ENCODE measurements at places on chromosomes 4 and X.

DNA sequence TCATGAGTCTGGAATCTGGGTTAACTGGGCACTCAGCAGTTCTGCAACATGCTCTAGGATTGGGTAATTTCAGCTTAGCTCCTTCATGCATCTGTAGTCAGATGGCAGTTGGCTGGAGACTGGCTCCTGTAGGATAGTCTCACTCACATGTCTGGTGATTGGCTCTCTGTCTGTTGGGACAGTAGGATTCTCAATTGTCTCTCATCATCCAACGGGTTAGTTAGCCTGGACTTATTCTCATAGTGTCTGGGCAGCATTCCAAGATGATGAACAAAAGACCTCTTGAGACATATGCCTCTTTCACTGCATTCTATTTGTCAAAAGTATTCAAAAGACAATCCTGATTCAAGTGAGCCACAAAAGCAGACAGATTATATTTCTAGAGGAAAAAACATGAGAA, 795.6 kb upstream of the GALNTL6 start:
- no peak for DNase-seq

DNA sequence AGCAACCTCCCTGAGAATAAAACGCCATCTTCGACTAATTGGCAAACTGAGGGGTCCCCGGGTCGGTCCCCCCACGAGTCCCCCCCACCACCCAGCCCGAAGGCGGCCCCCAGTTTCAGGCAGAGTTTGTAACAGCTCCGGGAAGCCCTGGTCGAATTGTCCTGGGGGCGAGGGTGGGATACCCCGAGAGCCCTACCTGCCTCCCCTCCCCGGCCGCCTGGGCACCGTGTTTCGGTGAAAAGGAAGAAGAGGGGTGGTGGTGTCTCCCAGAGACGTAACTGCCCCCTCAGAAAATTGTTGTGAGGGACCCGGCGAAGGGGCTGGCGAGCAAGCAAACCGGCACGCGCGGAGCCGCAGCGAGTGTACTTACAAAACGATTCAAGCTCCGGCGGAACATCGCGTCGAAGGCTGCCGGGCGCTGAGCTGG, 1.2 kb downstream of the ATP11C start:
- DNase-seq = no peak

DNA sequence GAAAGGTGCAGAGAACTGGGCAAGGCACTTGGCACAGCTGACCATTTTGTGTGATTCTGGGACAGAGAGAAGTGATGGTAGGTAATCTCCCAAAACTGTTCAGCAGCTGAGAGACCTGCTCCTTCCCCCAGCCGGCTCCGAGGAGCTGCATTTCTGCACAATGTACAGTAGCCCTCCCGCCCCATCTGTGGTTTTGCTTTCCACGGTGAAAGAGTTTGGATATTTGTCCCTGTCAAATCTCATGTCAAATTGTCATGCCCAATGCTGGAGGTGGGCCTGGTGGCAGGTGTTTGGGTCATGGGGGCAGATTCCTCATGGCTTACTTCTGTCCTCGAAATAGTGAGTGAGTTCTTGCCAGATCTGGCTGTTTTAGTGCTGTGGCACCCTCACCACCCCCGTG, 90.5 kb upstream of the CD99 start:
- DNase-seq = no peak

DNA sequence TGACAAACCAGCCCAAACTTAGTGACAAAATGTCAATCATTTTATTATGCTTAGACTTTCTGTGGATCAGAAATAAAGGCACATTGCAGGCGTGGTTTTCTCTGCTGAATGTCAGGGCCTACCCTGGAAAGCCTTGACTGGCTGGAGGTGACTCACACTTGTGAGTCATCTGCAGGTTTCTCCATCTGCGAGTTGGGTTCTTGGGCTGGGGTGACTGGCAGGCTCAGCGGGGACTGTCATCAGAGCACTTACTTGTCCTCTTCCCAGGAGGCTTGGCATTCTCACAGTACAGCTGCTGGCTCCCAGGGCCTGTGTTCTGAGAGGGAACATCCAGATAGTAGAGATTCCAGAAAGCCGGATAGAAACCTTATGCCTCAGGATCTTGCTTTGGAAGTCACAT, 153.8 kb upstream of the AGA start:
- DNase-seq = no peak

GRCh38 chr4:36006226-36006625, 238.1 kb downstream of the ARAP2 start:
- DNase-seq = no peak

DNA sequence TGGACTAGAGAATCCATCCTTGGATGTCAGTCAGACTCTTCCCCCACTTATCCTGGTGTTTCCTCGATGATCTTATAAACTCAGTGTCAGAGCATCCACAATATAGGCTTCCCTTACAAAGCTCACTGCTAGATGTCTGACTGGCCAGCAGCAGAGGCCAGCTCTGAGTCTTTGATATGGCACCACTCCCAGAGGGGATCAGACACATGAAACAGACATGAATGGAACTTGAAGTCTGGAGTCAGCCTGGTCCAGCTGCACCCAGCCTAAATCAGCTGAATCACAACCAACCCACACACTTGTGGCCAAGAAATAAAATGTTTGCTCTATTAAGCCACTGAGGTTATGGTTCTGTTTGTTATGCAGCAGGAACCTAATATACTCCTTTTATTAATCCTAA, 129.6 kb upstream of the MED14 start:
- DNase-seq = no peak

DNA sequence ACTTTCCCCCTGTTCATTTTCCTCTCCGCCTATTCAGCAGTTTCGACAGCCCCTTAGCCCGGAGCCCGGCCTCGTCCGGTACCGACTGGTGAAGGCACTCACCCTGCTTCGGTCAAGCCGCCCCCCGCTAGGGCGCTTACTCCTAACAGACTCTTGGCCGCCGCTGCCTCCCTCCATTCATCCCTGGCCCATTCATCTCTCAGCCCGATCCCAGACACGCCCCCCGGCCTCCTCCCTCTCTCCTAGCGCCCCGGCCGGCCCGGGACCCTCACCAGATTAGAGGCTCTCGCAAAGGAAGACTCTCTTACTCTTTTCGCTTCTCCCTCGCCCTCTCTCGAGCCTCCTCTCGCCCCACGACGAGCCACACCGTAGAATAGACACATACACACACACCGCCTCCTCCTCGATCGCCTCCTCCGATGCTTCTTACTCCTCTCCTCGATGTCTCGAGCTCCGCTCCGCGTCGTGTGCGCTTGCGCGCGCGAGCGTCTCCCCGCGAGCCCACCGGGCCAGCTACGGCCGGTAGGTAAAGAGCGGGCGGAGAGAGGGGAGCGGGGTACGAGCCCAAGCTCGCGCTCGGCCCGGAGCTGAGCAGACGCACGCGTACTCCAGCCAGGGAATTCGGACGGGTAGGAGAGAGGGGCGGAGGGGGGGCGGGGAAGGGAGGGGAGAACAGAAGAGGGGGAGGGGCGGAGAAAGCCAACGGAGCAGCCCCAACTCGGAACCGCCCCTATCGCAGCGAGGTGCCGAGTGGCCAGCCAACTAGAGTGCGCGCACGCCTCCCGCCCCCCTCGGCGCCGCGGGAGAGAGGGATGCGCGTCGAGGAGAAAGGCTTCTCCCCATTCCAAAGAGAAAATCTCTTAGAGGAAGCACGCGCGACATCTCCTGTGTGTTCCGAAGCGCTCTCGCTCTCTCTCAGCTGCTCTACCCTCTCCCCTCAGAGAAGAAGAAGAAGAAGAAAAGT, at the start of gene WNK3:
WNK3 (minus strand) TSS at position 633 of the 964 bp plus-strand sequence.
- DNase-seq = peak; percentile 89

- DNase-seq = no peak
Observed at GRCh38 chrX:127302841-127303240, 483.3 kb downstream of the PRR32 start.

GRCh38 chrX:3811331-3812311, 98.2 kb upstream of the PRKX start:
- DNase-seq = peak; percentile 34

- DNase-seq = no peak
Observed at GRCh38 chr4:78691334-78691754, 84.8 kb upstream of the BMP2K start.

DNA sequence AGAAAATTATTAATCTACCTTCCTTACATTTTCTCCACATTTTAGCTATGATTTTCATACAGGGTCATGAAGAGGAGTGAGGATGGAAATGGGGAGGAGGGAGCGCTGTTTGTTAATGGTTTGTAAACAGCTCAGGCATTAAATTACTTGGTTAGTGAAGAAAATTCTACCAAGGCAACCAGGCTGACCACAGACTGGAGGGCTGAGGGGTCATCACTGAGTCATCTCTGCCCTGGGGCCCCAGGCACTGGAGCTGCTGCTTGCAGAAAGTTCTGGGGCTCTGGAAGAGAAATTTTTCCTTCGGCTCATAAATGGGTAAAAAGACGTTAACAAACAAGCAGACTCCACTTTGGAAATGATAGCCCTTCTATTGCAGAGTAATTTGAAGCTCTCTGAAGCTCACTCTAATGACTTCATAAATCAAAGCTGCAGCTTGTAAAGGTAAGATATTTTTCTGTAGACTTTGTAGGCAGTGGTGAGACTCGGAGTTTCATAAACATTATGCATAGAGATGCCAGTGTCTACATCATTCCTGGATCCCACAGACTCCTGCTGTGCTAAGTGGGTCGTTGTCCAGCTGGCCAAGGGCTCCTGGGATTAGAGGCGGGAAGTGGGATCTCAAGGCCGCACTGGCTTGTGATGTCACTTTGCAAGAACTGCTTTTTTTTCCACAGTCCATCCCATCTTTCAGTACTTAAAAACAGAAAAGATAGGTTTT, 159.6 kb downstream of the PTTG2 start:
- DNase-seq = no peak

DNA sequence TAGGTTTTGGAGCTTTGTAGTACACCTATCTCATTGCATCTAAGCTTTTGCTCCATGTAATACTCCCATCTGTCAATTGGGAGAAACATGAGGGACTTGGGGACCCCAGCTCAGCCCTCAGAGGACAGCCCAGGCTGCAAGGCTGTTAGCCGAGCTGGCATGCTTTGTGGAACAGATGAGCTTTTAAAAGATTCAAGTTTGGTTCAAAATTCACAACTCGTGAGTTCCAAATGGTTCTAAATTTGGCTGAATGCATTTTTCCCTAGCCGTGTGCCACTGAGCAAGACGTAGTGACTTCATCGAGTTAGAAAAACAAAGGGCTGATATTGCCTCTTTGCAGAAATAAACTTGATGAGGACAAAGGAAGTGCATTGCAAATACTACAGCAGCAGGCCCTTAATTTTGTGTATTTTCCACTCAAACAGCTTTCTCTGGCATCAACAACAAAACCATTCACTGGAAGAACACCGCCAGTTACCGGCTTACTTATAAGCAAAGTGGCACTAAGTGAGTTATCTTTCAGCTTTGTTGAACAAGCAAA, 165.0 kb upstream of the HS3ST1 start:
- no peak for DNase-seq

GRCh38 chrX:44228621-44229020, 114.9 kb downstream of the EFHC2 start:
- DNase-seq = no peak

DNA sequence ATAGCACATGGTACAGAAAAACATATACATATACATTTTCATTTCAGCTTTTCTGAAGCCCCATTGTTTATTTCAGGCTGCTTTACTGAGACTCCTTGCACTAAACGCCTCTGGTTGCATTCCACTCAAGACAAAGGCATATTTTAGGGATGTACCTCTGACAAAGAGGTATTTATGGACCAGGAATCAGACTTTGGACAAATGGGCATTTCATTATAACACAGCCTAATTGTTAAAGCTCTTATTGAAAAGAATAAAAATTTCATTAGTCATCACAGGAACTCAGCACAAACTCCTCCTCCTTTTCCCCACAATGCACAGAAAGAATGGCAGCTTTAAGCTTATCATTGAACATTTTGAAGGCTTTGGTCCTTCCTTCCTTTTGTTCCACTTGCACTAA, 62.9 kb upstream of the UGT8 start:
- no peak for DNase-seq

GRCh38 chr4:67500373-67500772, 44.9 kb downstream of the CENPC start:
- no peak for DNase-seq

GRCh38 chr4:81839347-81840042, 367.8 kb upstream of the RASGEF1B start:
- DNase-seq = no peak

- DNase-seq = no peak
Observed at GRCh38 chr4:128512767-128513322, 225.2 kb upstream of the PGRMC2 start.

DNA sequence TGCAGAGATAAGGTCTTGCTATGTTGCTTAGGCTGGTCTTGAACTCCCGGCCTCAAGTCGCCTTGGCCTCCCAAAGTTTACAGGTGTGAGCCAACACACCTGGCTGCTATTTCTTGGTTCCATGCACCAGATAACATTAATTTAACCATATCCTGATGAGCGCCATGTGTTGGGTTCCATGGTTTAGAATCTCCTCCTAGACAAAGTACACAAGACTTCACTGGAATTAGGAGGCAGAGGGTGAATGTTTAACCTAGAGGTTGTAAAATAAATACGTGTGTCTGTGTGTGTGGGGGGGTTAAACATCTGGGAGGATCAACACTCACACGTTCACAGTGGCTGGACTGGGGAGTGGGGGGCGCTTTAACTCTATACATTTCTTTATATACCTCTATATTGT, 32.4 kb upstream of the SORCS2 start:
- DNase-seq = no peak

DNA sequence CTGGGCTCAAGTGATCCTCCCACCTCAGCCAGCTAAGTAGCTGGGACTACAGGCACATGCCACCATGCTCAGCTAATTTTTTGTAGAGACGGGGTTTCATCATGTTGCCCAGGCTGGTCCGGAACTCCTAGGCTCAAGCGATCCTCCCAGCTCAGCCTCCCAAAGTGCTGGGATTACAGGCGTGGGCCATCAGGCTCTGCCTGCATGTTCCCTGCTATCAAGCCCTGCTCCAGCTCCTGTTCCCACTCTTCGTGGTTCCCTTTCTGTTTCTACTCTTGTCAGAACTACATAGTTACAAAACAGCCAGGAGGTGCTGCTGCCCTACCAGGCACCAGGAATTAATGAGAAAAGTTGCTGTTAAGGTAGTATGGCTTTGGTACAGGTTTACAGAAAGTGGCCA, 8.7 kb downstream of the TIMP1 start:
- no peak for DNase-seq

- DNase-seq = no peak
Observed at GRCh38 chrX:56503941-56504673, 59.3 kb upstream of the UBQLN2 start.

GRCh38 chr4:24730256-24731001, 64.9 kb upstream of the SOD3 start:
- no peak for DNase-seq

All from NCI-H2107 (cell line).